ENCODE measurements at places on chromosomes 2 and 18.

- no peak for DNase-seq
Measured at GRCh38 chr2:10541081-10541480, 93.0 kb upstream of the ODC1 start.

DNA sequence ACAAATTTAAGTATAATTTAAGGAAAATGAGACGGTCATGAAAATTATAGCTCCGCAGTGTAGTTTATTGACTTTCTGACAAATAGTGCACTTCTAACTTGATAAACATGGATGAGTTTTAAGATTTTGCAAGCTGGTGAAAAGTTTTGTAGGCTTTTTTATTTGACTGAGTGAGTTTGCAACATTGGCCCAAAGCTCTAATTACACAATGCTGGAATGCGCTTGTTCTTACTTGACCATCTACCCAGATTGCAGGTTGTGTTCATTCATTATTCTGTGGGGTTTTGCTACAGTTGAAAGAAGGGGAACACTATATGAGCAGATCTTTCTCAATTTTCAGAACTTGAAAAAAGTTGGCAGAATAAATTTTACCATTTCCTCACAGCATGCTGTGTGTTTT is 13.5 kb downstream of the SPOPL start:
- DNase-seq: no peak

DNA sequence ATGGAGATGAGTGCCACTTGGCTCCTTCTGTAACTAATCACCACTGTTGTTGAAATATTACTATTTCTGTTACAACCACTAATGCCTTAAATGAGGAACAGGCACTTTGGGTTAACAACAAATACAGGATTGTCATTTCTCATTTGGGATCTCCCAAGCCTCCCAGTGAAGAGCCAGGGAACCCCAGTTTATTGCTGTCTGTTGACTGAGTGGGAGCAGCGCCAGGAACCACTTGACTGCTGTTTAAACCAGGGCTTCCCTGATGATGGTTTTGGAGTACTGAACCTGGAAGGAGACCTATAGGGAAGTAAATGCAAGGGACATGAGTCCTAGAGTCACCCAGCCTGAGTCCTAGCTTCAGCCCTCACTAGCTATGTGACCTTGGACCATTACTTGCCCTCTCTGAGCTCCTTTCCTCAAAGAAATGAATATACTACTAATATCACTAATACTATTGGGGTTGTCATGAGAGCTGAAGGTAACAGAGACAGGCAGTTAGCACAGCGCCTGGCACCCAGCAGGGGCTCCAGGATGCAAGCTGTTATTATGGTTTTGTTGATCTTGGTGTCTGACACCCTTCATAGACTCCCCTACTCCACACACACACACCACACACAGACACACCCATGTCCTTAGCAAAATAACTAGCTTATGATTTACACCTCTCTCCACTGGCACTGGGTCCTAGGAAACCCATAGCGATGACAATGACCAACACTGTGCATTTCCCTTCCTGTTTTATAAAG is 104.2 kb upstream of the FZD7 start:
- DNase-seq: no peak

GRCh38 chr18:26052505-26052904 is 37.9 kb downstream of the SS18 start:
- DNase-seq: no peak

DNA sequence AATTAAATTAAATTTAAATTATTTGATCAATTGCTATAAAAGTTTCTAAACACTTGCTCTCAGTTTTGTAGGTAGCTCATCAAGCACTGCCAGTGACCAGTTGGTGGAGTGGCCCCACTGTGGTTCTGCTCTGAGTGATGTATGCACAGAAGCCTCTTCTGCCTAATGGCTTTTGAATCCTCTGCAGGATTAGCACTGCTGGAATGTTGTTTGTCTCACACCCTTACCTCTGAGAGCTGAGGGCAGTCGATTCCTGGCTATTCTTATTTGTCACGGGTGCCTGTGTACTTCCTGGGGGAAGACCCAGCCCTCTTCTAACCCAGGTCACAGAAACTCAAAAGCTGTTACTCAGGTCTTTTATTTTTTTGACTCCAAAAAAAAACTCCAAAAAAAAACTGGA is 9.5 kb downstream of the CAPN14 start:
- no peak for DNase-seq

DNA sequence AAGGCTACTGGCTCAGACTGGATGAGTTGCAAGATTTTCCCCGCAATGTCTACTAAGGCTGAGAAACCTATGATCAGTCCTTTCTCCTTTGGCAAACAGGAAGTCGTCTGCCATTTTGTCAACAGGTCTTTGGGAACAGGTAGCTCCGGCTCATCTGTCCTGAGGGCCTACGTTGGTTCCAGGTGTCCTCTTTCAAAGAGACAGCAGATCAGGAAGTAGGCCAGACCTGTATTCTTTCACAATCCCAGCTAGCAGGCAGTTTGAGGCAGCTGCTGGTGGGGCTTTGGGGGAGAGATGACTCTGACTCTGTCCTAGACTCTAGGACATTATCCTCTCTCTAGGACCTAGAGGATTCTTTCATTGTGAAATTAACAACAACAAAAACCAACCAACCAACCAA is 98.6 kb downstream of the ACTR2 start:
- no peak for DNase-seq

- DNase-seq: no peak
Measured at GRCh38 chr2:47803770-47804169, 20.8 kb downstream of the MSH6 start.

- DNase-seq: no peak
Measured at GRCh38 chr2:121186261-121186660, 98.7 kb downstream of the TFCP2L1 start.

- DNase-seq: no peak
Measured at GRCh38 chr2:101476605-101477208, 1.8 kb upstream of the RFX8 start.

GRCh38 chr2:232170396-232170795 is 208.2 kb upstream of the ALPP start:
- DNase-seq: no peak

GRCh38 chr2:157075924-157076323 is 181.6 kb upstream of the GALNT5 start:
- no peak for DNase-seq

DNA sequence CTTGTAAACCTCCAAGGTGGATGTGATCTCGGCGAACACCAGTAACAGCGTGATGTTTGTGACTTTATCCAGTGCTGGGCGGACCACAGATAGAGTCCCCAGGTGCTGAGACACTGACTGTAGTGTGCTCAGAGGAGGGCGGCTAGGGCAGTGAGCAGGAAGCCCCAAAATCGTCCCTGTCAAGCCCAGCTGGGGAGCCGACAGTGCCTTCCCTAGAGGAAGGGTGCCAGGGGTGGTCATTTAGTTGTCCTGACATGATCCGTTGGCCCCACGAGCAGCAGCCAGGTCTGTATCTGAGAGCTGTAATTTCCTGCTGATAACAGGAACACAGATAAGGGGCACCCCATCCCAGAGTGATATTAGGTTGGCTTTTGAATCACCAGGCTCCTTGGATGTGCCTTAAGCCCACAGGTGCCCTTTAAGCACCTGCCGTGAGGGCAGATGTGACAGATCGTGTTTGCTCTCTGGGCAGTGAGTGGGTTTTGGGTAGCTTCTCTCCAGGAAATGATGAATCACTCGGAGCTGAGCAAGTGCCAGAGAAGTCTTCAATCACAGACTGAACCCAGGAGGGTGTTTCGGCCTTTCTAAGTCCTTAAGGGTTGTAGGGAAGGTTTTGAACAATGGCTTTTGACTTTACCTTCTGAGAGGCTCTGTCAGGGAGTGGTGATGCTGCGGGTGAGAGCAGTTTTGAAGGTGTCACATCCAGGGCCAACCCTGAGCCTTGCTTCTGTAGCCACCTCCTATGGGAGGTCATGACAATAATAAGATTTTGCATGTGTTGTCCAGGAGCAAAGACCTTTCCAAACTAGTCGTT is 7.7 kb downstream of the LPIN1 start:
- DNase-seq: peak; percentile 47

DNA sequence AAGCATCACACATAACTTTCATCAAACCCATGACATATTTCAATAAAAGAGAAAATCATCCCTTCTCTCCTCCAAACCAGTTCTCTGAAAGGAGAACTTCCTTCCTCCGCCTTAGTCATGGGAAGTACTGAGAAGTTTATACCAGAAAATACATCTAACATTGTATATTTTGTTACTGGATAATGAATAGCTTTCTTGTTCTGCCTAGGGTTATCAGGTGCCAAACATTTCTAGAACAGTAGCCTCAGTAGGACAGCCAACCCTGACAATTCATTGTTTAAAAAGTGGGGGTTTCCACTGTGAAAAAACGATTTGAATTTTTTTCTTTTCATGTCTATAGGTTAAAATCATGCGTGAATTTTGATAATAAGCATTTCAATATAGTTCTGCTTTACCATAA is 16.0 kb upstream of the DAW1 start:
- no peak for DNase-seq

DNA sequence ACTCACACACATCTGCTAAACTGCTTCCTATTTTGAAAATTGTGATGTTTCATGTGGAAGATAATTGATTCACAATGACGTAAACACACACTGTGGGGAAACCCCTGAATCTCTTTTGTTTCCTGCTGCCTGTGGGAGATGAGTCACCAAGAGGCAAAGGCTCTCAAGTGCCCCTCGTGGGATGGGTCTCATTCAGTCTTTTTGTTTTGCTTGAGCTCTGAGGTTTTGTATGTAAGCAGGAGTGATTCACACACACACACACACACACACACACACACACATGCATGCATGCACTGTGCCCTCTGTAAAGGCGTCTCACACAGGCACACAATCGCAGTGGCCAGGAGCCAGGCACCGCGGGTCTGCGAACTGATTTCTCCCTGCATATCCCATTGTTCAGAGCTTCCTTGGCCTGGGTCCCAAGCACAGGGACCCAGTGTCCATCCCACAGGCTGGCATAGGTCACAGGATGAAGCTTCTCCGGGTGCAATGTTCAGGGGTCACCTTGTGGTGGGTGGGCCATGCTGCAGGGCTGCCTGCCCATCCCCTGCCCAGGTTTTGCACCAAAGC is 12.1 kb upstream of the ARHGEF4 start:
- DNase-seq: peak; percentile 54

GRCh38 chr2:133651861-133652260 is 83.6 kb upstream of the NCKAP5 start:
- DNase-seq: no peak

- DNase-seq: no peak
Measured at GRCh38 chr2:139645617-139646016, 865.4 kb upstream of the NXPH2 start.

DNA sequence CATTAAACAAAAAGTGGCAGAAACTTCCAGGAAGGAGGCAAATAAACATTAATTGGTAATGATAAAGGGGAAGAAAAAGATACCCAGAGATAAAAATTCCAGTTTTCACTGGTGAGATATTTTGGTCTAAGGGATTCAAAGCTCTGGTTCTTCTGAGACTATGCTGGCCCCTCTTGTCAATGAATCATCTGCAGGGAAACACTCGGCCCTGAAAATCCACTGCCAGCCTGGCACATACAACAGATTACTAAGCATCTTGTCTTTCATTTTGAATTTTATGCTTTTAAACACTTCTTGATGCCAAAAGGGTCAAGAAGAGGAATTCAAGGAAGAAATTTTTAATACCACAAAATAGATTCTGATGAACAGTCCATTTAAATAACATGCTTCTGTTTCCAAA is 1603.8 kb upstream of the ZEB2 start:
- DNase-seq: no peak

- no peak for DNase-seq
Measured at GRCh38 chr2:169716238-169716886, 17.3 kb upstream of the KLHL23 start.

DNA sequence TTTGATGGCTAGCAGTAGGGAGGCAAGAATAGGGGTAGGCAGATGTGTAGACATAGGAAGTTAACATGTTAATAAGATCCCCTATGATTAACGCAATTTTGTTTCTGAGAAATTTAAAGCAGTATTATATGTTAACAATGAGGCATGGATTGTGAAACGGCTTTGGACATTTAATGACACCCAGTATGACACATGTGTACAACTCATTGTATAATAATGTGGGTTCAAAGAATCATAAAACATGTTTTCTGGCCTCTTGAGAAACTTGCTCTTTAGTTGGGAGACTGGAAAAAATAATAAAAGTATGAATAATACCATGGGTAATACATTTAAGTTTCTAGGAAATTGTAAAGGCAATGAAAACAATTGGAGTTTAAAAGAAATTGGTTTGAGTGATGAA is 332.1 kb upstream of the CDH20 start:
- no peak for DNase-seq

DNA sequence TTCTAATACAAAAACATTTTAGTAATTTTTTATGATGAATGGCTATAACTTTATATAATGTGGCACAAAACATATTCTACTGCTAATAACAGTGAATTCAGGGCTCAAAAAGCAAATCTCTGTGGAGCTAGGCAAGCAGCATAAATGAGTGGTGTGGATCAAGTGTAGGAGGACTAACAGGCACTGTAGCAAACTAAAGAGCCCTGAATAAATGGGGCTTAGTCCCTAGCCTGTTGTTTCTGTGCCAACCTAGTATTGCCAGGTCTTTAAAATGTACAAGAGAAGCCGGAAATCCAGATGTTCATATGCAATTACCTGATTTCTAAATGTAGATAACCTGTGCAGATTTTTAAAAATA is 18.5 kb downstream of the REL start:
- DNase-seq: no peak

GRCh38 chr2:153890576-153890975 is 18.9 kb downstream of the GALNT13 start:
- DNase-seq: no peak

- DNase-seq: no peak
Measured at GRCh38 chr2:183536290-183536689, 412.0 kb downstream of the NUP35 start.

DNA sequence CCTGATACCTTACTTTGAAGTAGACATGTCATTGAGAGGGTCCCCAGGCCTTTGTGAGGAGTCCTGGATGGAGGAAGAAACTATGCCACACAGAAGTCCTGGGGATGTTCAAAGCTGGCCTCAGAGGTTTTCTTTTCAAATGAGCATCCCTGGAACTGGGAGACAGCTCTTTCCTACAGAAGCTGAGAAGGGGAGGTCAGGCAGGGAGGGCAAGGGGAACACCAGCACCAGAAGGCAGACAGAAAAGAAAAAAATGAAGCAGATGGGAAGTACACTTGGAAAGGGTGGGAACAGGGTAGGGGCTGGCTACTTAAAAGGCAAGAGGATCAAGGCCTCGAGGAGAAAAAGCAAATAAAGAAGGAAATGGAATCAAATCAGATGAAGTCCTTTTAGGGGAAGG is 120.0 kb downstream of the FMNL2 start:
- no peak for DNase-seq

- no peak for DNase-seq
Measured at GRCh38 chr2:112957511-112957910, 20.3 kb upstream of the IL36G start.

GRCh38 chr2:193584522-193584938 is 1389.8 kb upstream of the TMEFF2 start:
- no peak for DNase-seq

DNA sequence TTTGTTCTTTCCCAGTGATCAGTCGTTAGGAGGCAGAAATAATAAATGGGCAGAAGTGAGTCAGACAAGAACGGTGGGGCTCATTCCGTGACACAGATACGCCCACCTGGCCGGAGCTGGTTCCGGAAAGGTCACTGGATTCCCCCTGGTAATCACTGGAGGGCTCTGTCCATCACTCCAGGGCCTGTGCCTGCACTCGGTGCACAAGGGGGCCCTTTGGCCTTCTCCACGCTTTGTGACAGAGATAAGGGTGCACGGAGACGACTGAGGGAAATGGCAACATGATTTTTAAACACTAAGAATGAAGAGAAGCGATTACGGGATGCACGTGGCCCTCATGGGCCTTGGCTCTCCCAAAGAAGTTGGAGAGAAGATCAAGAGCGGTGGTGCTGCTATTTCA is 84.4 kb downstream of the PTGR3 start:
- DNase-seq: no peak

Data from stimulated activated CD4-positive, alpha-beta T cell treated with anti-CD3 and anti-CD28 coated beads, TNF-alpha, amount 100 ng/mL, for 24 hours (primary cell).